ENCODE measurements at places on chromosomes 16 and 17.
A peak's percentile ranks its signal among the peaks of the same experiment; 100 is the strongest.

- DNase-seq, result no peak
These were observed 387.1 kb upstream of the TNRC6C start for GRCh38 chr17:77571155-77571981.

GRCh38 chr16:52781005-52781630 lies 234.2 kb upstream of the TOX3 start:
- DNase-seq, result no peak

DNA sequence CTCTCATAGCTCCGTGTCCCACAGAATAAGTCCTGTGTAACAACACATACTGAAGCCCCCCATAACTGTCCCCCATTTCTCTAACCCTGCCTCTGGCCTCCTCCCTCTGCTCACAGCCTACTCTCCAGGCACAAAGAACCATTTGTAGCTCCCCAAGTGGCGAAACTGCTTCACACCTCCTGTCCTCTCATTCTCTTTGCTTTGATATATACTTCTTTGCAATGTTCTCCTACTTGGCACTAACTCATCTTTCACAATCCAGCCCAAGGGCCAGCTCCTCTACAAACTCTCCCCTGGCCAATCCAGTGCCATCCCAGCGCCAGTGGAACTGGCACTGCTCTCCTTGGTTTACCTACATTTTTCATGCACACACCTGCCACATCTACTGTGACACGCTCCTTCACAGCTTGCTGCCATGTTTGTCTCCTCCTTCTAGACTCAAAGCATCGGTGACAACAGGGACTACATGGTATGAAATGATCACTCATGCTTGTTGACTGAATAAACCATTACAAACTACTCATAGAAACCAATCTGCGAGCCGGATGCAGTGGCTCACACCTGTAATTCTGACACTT lies 12.8 kb downstream of the CYTH1 start:
- no peak for DNase-seq

DNA sequence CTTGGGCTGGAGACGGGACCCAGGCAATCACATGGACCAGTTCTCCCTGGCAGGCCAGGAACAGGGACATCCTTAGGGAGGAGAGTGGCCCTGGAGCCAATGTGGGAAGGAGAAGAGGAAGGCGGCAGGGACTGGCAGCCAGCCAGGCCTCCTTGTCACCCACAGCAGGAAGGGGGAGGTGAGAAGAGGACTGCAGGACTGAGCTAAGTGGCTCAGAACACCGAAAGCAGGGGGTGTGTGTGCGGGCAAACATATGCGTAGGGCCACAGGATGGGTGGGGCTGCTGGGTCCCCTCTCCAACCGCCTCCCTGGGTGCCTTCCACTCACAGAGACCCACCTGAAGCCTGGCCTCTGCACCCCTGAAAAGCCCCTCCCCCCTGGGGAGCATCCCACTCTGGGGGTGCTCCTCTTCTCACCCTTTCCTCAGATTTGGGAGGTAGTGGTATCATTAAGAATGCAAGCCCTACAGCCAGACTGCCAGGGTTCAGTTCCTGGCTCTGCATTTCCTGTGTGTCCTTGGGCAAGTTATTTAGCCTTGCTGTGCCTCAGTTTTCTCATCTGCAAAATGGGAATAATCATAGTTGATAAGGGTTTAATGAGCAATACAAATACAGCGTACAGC lies 8.1 kb downstream of the PNMT start:
- DNase-seq, result peak; percentile 75

DNA sequence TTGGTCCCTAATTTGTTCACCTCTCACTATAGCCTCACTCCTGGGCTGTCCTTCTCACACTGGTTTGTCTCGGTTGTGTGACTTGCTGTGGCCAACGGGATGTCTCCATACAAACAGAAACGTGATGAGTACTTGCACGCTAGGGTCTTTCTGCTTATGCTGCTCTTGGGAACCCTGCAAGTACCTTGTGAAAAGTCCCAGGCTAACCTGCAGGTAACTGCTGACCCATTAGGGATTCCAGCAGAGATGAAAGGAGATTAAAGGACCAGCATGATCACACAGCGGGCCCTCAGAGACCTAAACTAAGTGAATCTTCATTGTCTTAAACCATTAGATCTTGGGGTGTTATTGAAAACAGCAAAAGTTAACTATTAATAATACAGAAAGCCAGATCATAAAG lies 562.8 kb upstream of the GOT2 start:
- DNase-seq, result no peak

- DNase-seq, result no peak
These were observed 50.3 kb downstream of the EMP2 start for GRCh38 chr16:10529895-10530669.

DNA sequence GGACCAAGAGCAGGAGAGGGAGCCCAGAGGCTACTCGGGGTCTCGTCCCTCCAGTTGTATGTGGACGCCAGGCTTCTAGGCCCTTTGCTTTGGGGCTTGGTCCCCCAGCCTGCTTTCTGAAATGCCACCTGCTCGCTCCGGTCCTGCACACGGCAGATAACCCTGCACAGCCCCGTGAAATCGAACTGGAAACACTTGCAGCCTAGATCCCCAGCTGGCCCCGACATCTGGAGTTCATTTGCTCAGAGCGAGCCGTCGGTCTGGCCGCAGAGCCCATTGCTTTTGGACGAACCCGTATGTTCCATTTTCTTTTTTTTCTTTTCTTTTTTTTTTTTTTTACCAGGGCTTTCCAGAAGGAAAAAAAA lies 22.9 kb downstream of the C1QTNF1 start:
- DNase-seq, result no peak

DNA sequence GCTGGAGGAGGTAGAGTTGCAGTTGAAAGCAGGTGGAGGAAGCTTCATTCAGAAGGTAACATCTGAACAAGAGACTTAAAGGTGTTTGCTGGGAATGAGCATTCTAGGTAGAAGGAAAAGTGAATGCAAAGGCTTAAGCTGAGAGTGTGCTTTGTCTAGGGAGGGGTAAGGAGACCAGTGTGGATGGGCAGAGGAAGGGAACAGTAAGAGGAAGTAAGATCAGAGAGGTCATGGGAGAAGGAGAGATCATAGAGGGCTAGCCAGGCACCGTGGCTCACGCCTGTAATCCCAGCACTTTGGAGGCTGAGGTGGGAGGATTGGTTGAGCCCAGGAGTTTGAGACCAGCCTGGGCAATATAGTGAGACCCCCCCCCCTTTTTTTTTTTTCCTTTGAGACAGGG lies 3.3 kb downstream of the STX4 start:
- no peak for DNase-seq

GRCh38 chr17:51391982-51392654 lies 131.8 kb downstream of the UTP18 start:
- DNase-seq, result no peak

- no peak for DNase-seq
These were observed 284.3 kb upstream of the CDH11 start for GRCh38 chr16:65406116-65406515.

DNA sequence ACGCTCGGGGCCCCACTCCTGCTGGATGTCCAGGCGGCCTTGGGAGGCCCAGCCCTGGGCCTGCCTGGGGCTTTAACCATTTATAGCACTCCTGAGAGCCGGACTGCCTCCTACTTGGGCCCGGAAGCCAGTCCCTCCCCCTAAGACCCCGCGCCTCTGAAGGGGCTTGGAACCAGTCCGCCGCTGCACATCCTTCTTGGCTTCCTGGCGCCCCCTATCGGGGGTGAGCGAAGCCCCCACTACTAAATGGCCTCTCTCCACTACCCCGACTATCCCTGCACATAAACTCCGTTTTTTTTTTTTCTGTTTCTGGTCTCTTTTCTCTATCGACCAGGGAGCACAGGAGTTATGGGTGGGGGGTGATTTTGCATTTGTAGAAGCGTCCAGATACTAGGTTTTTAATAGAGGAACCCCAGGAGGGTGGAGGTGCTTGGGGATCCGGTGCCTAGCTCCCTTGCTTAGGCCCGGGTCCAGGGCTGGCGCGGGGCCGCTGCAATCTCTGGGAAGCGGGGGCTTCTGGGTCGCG lies 633 bp upstream of the NOL3 start:
- peak; percentile 20 for DNase-seq

GRCh38 chr17:31738488-31738887 lies 120.6 kb downstream of the COPRS start:
- no peak for DNase-seq

DNA sequence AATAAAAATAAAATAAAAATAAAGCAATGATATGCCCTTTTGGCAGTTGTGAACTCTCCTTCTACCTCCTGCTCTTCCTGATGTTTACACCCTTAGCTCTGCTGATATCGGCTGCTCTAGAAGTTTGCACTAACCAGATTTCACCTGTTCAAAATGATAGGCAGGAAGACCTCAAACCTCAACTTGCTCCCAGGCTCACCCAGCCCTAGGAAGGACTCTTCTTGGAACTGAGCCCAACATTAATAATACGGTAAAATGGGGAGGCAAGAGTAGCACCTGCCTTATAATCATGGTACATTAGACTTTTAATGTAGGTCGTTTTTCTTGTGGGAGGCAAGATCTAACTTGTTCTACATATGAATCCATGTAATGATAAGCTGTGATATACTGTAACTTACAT lies 61.2 kb upstream of the MED13 start:
- no peak for DNase-seq

GRCh38 chr16:13471036-13471435 lies 448.9 kb upstream of the ERCC4 start:
- DNase-seq, result no peak

- DNase-seq, result peak; percentile 7
These were observed 73.1 kb upstream of the TANC2 start for GRCh38 chr17:62892870-62893338.

DNA sequence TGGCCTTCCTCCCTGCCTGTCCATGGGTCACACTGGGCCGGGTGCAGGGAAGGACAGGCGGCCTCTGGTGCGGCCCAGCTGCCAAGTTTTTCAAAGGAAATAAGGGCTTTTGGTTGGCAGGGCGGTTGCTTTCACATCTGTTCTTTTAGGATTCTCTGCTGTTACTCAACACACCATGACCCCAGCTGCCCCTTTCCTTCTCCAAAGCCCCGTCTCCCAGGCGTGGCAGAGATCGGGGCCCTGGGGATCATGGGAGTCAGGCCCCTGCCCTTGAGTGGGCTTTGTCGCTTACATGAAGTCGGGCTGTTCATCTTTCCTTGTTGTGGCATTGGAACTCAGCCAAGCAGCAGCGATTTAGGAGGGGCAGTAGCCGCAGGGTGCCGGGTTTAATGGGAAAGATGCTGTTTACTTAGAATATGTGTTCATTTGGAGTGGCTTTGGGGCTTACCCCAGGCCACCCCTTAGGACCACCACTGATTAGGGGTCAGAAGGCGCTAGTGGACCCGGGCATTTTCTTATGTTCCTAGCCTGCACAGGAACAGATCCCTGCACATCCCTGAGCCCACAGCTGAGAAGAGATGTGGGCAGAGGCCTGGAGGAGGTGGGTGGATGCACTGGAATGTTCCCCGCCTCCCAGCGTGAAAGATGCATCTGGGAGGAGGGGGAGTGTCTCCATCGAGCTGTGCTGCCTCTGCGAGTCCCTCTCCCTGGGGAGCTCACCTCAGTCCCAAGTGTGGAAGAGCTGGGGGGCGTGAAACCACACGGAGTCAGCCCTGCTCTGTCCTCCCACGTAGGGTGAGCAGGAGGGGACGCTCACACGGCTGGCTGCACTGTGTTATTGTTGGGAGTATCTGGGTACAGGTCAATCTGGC lies 6.8 kb upstream of the ADCY7 start:
- no peak for DNase-seq

DNA sequence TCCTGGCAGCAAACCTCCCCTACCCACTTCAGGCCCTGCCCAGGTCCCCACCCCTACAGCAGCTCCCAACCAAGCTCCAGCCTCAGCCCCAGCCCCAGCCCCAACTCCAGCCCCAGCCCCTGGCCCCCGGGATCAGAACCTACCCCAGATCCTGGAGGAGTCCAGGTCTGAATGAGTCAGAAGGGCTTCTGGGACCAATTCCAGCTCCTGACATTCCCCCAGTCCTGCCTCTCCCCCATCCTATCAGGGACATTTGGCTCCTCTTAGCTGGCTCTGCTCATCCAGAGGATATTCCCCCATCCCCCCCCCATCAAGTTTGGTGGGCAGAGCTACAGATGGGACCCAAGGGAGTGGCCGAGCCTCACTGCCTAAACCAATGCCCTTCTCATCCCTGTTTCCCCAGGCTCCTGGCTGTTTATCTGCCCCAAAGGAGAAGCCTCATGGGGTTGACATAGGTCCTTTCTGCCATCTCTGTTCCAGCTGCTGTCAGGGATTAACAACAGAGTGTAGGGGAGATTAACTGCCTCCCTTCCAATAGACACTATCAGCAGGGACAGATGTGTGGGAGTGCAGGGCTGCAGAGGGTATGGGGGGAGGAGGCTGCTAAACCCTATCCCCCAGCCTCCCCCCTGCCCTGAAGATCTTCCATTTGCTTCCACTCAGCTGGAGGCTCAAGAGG lies 16.5 kb downstream of the CNTNAP1 start:
- no peak for DNase-seq

DNA sequence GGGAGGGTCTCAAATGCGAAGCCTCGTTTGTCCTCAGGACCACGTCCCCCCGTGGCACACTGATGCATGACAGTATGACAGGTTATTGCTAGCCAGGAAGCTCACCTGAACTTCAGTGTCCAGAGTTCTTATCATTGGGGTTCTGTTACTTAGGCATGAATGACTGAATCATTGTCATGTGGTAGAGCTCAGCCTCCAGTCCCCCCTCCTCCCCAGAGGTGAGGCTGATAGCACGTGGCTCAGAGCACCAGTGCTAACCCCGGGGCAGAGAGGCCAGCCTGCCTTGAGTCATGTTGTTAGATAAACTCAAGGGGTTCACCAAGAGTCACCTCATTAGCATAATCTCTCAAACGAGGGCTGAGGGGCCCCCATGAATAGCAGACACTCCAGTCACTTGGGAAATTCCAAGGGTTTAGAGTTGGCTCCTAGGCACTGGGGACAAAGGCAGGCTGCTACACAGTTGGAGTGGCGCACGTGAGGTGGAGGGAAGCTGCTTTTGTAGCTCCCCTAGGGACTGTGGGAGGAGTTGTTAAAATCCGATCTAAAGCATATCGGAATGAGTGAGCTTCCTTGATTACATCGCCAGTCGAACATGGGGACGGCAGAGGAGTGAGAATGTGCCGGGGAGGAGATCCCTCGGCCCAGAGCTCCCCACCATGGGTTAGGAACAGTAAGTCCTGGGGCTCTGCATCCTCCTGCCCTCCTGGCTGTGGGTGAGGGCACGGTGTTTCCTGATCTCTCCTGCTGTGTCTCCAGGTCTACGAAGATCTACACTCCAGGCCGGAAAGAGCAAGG lies 18.2 kb downstream of the DHX38 start:
- DNase-seq, result no peak

GRCh38 chr17:71780596-71780995 lies 340.2 kb upstream of the SOX9 start:
- DNase-seq, result no peak

DNA sequence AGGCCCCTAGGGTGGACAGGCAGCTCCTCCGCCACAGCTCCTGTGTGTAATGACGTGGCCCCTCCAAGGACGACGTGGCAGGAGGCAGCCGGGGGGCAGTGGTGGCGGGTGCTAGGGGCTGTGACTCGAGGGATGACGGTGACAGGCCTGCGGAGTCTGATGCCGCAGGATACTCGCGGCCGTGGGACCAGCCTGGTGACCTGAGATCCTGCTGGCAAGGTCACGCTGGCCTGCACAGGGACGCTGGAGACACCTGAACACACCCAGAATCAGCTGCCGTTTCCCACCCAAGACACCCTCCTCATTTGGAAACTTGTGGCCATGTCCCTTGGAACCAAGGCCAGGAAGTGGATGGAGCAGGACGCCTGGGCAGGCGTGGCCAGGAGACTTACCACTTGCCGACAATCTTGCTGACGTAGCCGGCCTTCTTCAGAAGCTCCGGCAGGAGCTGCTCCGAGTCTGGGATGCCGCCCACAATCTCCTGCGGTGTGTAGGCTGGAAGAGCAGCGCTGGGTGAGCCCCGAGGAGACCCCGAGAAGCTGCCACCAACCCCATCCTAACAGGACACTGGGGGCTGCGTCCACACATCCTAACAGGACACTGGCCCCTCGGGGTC lies 16.0 kb downstream of the GALNS start:
- DNase-seq, result no peak

GRCh38 chr17:31408586-31408985 lies 17.1 kb downstream of the RAB11FIP4 start:
- no peak for DNase-seq
